GM23338 (cell line): ENCODE measurements at places on chromosomes 6 and 20. TPM values are rescaled to one million over a fixed set of nuclear protein-coding genes. Genes with fewer than 3 reads are reported as not detected.
A peak's percentile ranks its signal among the peaks of the same experiment; 100 is the strongest.

The C4A gene
- 0.97 and 2.4 TPM in 2 replicates for total RNA-seq

The PKIB gene
- 170 TPM in 2 replicates for total RNA-seq

The BCAS4 gene
- total RNA-seq: 6.3 and 22.2 TPM in 2 replicates

The PCMT1 gene
- total RNA-seq: 161 and 168 TPM in 2 replicates

The BHLHE23 gene
- 5.0 and 6.6 TPM in 2 replicates for total RNA-seq

The ID4 gene
- 7.0 and 8.2 TPM in 2 replicates for total RNA-seq

The CEP250 gene
- 28.0 and 39.0 TPM in 2 replicates for total RNA-seq

The SMLR1 gene
- total RNA-seq: not detected in 2 replicates

DNA sequence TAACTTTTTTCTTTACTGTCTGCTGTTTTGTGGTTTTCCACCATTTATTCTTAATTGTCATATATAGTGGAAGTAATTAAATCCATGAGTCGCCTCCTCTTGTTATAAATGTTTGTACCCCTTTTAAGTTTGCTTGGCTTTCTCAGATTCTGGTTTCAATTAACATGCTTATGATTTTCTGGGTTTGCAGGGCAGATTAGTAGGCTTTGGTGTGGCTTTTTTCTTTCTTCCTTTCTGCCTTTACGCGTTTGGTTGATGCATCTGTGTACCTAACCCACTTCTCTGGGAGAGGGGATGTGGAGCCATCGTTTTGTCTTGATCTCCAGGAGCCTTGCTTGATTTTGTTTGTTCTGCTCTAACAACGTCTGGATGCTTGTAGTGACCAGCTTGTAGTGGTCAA lies 100.4 kb downstream of the JARID2 start:
- no peak overlapping the region for H3K27ac ChIP-seq
- H3K36me3 ChIP-seq: no peaks in the 10 kb centered on the region; the same call in 1 of the 2 replicates
- no peak overlapping the region for H3K4me3 ChIP-seq
- DNase-seq: no peak

- H3K27ac ChIP-seq: peak overlapping the region; percentile 75; the same call in 1 of the 2 replicates
- H3K36me3 ChIP-seq: peaks cover 4% of the 10 kb centered on the region
- H3K4me3 ChIP-seq: peak overlapping the region; percentile 43; the same call in 1 of the 2 replicates
- peak; percentile 95 for DNase-seq
- H3K4me1 ChIP-seq: peaks cover 62% of the 10 kb centered on the region
Measured at GRCh38 chr20:37522260-37523011, 1.4 kb downstream of the NNAT start.

DNA sequence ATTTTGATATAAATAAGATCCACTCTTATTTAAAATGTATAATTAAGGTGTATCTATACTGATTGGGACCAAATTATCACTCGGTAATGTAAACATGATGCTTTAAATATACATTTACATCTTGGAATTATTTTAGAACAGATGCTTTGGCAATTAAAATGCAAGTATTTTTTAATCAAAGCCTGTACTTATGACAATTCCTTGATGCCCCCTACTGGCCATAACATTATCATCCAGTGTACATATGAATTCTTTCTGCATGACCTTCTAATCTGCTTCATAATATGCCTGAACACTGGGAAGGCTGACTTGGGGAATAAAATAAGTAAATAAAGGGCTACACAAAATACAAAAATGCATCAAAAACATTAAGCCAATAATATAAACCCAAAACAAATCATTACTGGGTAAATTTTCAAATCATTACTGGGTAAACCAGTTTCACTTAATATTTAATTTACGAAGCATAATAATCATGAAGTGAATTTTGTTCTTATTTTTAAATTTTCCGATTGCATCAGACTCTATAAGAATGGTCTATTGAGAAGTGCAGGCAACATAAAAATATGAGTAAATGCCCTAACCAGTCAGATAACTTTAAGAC lies 65.1 kb downstream of the CGA start:
- no peaks in the 10 kb centered on the region for H3K4me1 ChIP-seq
- H3K27me3 ChIP-seq: no peaks in the 10 kb centered on the region
- DNase-seq: peak; percentile 28
- H3K4me3 ChIP-seq: no peak overlapping the region
- no peaks in the 10 kb centered on the region for H3K36me3 ChIP-seq
- H3K27ac ChIP-seq: no peak overlapping the region

GRCh38 chr20:10790013-10790412 lies 116.2 kb upstream of the JAG1 start:
- H3K4me3 ChIP-seq: no peak overlapping the region
- H3K27ac ChIP-seq: no peak overlapping the region
- peaks cover 26% of the 10 kb centered on the region for H3K4me1 ChIP-seq
- DNase-seq: no peak

- no peaks in the 10 kb centered on the region for H3K27me3 ChIP-seq
- H3K4me1 ChIP-seq: peaks cover 28% of the 10 kb centered on the region
- H3K27ac ChIP-seq: peak overlapping the region; percentile 81; the same call in 1 of the 2 replicates
- peaks cover 29% of the 10 kb centered on the region for H3K36me3 ChIP-seq
Measured at GRCh38 chr6:85672050-85672449, 29.4 kb upstream of the SYNCRIP start.

- no peak overlapping the region for H3K4me3 ChIP-seq
- H3K27me3 ChIP-seq: no peaks in the 10 kb centered on the region
- DNase-seq: no peak
- H3K27ac ChIP-seq: no peak overlapping the region
- H3K36me3 ChIP-seq: no peaks in the 10 kb centered on the region
Measured at GRCh38 chr6:159118924-159119323, 50.3 kb upstream of the FNDC1 start.

GRCh38 chr6:6436366-6436765 lies 115.9 kb upstream of the F13A1 start:
- no peaks in the 10 kb centered on the region for H3K27me3 ChIP-seq
- no peak overlapping the region for H3K4me3 ChIP-seq

DNA sequence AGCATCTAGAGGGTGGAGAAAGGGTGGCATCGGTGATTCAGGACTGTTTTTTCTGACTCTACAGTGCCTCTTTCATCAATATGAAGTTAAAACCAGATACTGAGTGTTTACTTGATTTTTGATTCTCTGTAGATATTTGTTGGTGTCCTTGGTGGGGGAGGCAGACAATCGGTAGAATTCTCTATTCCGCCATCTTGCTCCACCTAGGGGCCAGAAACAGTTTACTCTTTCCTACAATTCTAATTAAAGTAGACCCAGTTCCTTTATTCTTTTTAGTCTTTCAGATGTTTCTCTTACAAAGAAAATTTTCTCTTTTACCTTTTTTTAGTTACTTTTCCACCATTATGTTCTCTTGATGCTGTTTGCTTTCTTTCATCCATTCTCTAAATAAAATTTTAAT lies 162.1 kb upstream of the RAB32 start:
- peak; percentile 50 for DNase-seq
- H3K36me3 ChIP-seq: no peaks in the 10 kb centered on the region
- no peaks in the 10 kb centered on the region for H3K27me3 ChIP-seq
- no peak overlapping the region for H3K27ac ChIP-seq
- no peak overlapping the region for H3K4me3 ChIP-seq

DNA sequence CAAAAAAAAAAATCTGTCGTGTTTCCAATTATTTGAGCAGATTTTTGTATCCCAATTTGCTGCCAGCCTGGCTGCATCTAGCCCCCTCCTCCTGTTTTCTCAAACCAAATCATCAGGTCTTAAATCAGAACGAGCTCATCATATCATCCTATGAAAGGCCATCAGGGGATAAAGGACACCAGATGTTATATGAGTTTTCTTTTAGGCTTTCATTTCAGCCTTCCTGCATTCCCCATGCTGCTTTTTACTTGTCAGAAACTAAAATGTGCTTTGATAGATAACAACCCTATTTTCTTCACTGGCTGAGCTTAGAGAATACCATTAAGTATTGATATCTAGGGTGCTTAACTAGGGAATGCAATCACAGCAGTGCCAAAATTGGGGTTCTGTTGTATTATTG lies 968.4 kb upstream of the SLC35B3 start:
- no peak overlapping the region for H3K27ac ChIP-seq
- no peaks in the 10 kb centered on the region for H3K36me3 ChIP-seq
- H3K4me3 ChIP-seq: no peak overlapping the region
- H3K27me3 ChIP-seq: no peaks in the 10 kb centered on the region
- no peaks in the 10 kb centered on the region; the same call in 1 of the 2 replicates for H3K4me1 ChIP-seq

DNA sequence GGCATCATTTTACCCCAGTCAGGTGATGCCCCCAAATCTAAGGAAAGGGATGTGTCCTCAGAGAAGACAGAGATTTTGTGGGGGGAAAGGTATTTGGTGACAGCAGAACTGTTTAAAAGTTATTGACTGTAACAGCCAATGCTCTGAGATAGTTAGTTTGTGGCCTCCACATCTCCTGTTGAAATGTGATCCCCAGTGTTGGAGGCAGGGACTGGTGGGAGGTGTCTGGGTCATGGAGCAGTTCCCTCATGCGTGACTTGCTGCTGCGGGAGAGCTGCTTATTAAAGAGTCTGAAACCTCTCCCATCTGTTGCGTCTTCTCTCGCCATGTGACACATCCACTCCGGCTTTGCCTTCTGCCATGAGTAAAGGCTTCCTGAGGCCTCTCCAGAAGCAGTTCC lies 282.8 kb upstream of the FOXQ1 start:
- DNase-seq: no peak
- no peaks in the 10 kb centered on the region for H3K27me3 ChIP-seq
- H3K27ac ChIP-seq: no peak overlapping the region
- H3K36me3 ChIP-seq: no peaks in the 10 kb centered on the region
- no peak overlapping the region for H3K4me3 ChIP-seq
- peaks cover 3% of the 10 kb centered on the region; the same call in 1 of the 2 replicates for H3K4me1 ChIP-seq

GRCh38 chr20:9228774-9229450 lies 160.0 kb downstream of the PLCB4 start:
- no peak overlapping the region for H3K4me3 ChIP-seq
- H3K27me3 ChIP-seq: no peaks in the 10 kb centered on the region
- no peak overlapping the region for H3K27ac ChIP-seq
- H3K36me3 ChIP-seq: no peaks in the 10 kb centered on the region
- H3K4me1 ChIP-seq: no peaks in the 10 kb centered on the region; the same call in 1 of the 2 replicates
- no peak for DNase-seq

GRCh38 chr6:131014080-131014776 lies 48.8 kb downstream of the EPB41L2 start:
- DNase-seq: no peak
- H3K27me3 ChIP-seq: no peaks in the 10 kb centered on the region
- no peak overlapping the region for H3K4me3 ChIP-seq
- 0 out of 2 replicates have a peak, but pooled peaks cover 4% of the 10 kb centered on the region for H3K36me3 ChIP-seq
- H3K4me1 ChIP-seq: peaks cover 17% of the 10 kb centered on the region

DNA sequence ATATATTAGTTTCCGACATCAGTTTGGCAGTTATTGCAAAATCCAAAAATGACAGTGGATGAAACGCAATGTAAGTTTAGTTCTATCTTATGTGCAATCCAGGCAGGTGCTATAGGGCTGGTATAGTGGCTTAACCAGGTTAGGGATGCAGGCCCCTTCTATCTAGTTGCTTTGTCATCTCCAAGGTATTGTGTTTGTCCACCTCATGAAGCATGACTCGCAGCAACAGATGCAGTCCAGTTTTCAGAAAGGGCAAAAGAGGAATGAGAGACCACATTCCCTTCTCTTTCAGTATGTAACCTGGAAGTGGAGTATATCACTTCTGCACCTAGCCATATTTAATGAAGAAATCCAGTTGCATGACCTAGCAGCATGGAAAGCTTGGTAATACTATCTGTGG lies 59.7 kb downstream of the PKIB start:
- H3K4me1 ChIP-seq: peaks cover 5% of the 10 kb centered on the region; the same call in 1 of the 2 replicates
- no peaks in the 10 kb centered on the region for H3K27me3 ChIP-seq
- DNase-seq: no peak
- H3K4me3 ChIP-seq: no peak overlapping the region
- H3K36me3 ChIP-seq: no peaks in the 10 kb centered on the region; the same call in 1 of the 2 replicates
- H3K27ac ChIP-seq: no peak overlapping the region

- no peak overlapping the region for H3K27ac ChIP-seq
- H3K4me3 ChIP-seq: no peak overlapping the region
- H3K36me3 ChIP-seq: no peaks in the 10 kb centered on the region
- no peaks in the 10 kb centered on the region for H3K4me1 ChIP-seq
- no peaks in the 10 kb centered on the region for H3K27me3 ChIP-seq
- no peak for DNase-seq
Measured at GRCh38 chr6:149261364-149262040, 56.0 kb upstream of the TAB2 start.

DNA sequence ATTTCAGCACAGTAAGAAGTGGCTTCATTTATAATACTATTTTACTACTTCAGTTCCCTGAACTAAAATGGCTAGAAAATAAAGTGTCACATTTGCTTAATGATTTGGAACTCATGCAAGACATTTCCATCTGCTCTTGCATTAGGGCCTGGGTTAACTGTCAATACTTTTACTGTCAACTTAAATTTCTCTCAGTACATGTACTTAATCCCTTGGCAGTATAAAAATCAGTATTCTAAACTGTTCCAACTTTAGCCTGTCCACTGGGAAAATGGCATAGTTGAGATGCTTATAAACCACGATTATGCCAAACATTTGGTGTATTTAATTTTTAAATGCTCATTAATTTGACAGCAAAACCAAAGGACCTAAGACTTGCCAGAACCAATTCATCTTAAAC lies 154.5 kb downstream of the ASCC3 start:
- no peaks in the 10 kb centered on the region for H3K27me3 ChIP-seq
- no peak for DNase-seq
- H3K27ac ChIP-seq: no peak overlapping the region
- no peaks in the 10 kb centered on the region for H3K36me3 ChIP-seq

- H3K27me3 ChIP-seq: no peaks in the 10 kb centered on the region
- no peak overlapping the region for H3K27ac ChIP-seq
- no peaks in the 10 kb centered on the region for H3K36me3 ChIP-seq
- H3K4me1 ChIP-seq: no peaks in the 10 kb centered on the region
Measured at GRCh38 chr6:134539865-134540323, 222.0 kb upstream of the SGK1 start.

DNA sequence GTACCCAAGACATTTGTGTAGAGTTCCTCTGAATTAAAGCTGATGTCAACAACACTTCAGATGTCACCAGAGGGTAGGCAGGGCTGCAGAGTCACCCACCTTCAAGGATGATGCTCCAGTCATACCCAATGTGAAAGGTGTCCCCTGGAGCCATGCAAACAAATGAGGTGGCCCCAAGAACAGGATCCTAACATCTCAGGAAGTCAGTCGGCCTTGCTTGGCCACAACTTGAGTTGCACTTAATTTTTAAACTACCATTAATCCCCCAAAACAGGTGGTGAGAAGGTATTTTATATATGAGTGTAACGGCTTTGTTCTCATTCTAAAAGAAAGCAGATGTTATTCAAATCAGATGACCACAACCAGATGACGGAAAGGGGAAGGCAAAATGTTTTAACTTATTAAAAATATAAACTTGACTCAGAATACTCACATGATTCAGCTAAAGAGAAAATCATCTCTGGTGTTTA lies 21.1 kb upstream of the SERPINB1 start:
- no peaks in the 10 kb centered on the region for H3K36me3 ChIP-seq
- no peak for DNase-seq

- DNase-seq: peak; percentile 65
- no peak overlapping the region for H3K27ac ChIP-seq
- no peaks in the 10 kb centered on the region for H3K27me3 ChIP-seq
- no peaks in the 10 kb centered on the region for H3K4me1 ChIP-seq
- H3K4me3 ChIP-seq: no peak overlapping the region
- no peaks in the 10 kb centered on the region for H3K36me3 ChIP-seq
Measured at GRCh38 chr6:112145080-112145573, 57.7 kb downstream of the FAM229B start.

GRCh38 chr6:54003316-54003715 lies 107.9 kb upstream of the MLIP start:
- no peaks in the 10 kb centered on the region for H3K27me3 ChIP-seq
- H3K4me1 ChIP-seq: peaks cover 5% of the 10 kb centered on the region; the same call in 1 of the 2 replicates
- DNase-seq: peak; percentile 27
- H3K36me3 ChIP-seq: no peaks in the 10 kb centered on the region

GRCh38 chr6:44122801-44123200 lies 4.5 kb downstream of the MRPL14 start:
- no peak overlapping the region for H3K27ac ChIP-seq
- no peak for DNase-seq
- no peak overlapping the region for H3K4me3 ChIP-seq
- H3K4me1 ChIP-seq: peaks cover 72% of the 10 kb centered on the region
- no peaks in the 10 kb centered on the region for H3K27me3 ChIP-seq
- no peaks in the 10 kb centered on the region for H3K36me3 ChIP-seq
